Activated CD8-positive, alpha-beta memory T cell treated with anti-CD3 and anti-CD28 coated beads for 36 hours (primary cell): ENCODE measurements at places on chromosomes 12 and 14. TPM values are rescaled to one million over a fixed set of nuclear protein-coding genes. Genes with fewer than 3 reads are reported as not detected.

SIX6 gene
- total RNA-seq, result not detected

C12orf50 gene
- 0.10 TPM for total RNA-seq

TAS2R50 gene
- 0.19 TPM for total RNA-seq

KRT72 gene
- not detected for total RNA-seq

TIMELESS gene
- total RNA-seq, result 60.3 TPM

AQP6 gene
- not detected for total RNA-seq

PTCSC3 gene
- total RNA-seq, result not detected

OASL gene
- 3.0 TPM for total RNA-seq

SLC5A8 gene
- not detected for total RNA-seq

CLEC9A gene
- not detected for total RNA-seq

CDCA3 gene
- 53.1 TPM for total RNA-seq

TMEM121 gene
- 18.3 TPM for total RNA-seq

PDE6H gene
- not detected for total RNA-seq

GUCY2C gene
- total RNA-seq, result not detected

KLRC1 gene
- 18.4 TPM for total RNA-seq

PHC1 gene
- 14.6 TPM for total RNA-seq

HCAR2 gene
- not detected for total RNA-seq

SLCO1B1 gene
- total RNA-seq, result not detected

INSM2 gene
- total RNA-seq, result not detected

RAD51AP1 gene
- total RNA-seq, result 30.0 TPM
